ENCODE measurements at places on chromosomes 5 and 9.

DNA sequence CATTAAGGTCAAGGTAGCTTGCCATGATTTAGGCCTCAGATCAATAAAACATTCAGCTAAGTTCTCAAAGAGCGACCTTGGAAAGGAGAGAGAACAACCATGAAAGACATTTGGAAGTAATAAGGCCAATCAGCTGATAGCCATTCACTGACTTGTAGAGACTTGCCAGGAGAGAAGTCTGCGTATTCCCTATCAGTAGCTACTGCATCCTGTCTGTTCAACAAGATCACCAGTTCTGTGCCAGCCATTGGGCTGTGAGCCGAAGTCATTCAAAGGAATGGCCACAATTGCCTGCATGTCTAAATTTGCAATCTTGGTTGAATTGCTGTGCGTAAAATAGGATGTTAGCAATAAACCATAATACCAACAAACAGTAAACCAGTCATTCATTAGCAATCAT lies 219.8 kb downstream of the FBXL7 start:
- no peaks in the 10 kb centered on the region for H3K36me3 ChIP-seq
- no peak for DNase-seq
- no peak overlapping the region for H3K27ac ChIP-seq
- H3K4me1 ChIP-seq = no peaks in the 10 kb centered on the region
- no peaks in the 10 kb centered on the region for H3K27me3 ChIP-seq

- H3K36me3 ChIP-seq = no peaks in the 10 kb centered on the region
- H3K4me3 ChIP-seq = no peak overlapping the region
- H3K27me3 ChIP-seq = no peaks in the 10 kb centered on the region
- no peak for DNase-seq
- no peak overlapping the region for H3K27ac ChIP-seq
These were observed 69.4 kb downstream of the PPIC start for GRCh38 chr5:122967085-122967484.

DNA sequence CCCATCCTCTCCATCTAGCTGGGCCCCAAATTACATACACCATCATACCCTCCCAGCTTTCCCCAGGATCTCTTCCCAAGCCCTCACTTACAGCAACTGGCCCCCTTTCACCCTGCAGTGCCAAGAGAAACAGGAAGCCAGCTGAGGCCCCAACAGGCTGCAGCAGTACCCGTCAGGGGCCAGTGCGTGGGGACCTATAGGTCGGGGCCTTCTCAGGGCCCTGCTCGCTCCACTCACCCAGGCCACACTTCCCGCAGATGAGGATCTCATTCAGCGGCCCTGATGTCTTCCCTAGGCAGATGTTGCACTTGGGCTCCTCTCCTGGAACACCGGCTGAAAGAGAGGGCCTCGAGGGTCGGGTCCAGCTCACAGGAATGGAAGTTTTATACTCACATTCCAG lies 6.8 kb downstream of the PHF19 start:
- no peak for DNase-seq
- no peaks in the 10 kb centered on the region for H3K27me3 ChIP-seq
- H3K4me1 ChIP-seq = peaks cover 4% of the 10 kb centered on the region
- H3K27ac ChIP-seq = no peak overlapping the region

GRCh38 chr5:104241046-104241445 lies 678.5 kb upstream of the NUDT12 start:
- no peaks in the 10 kb centered on the region for H3K36me3 ChIP-seq
- no peaks in the 10 kb centered on the region for H3K4me1 ChIP-seq
- H3K27me3 ChIP-seq = no peaks in the 10 kb centered on the region
- DNase-seq = no peak

- no peaks in the 10 kb centered on the region for H3K36me3 ChIP-seq
- no peaks in the 10 kb centered on the region for H3K27me3 ChIP-seq
- H3K4me3 ChIP-seq = no peak overlapping the region
- no peaks in the 10 kb centered on the region for H3K4me1 ChIP-seq
- no peak overlapping the region for H3K27ac ChIP-seq
These were observed 50.7 kb upstream of the FREM1 start for GRCh38 chr9:14960881-14961280.

GRCh38 chr9:120212853-120213200 lies 367.1 kb downstream of the CDK5RAP2 start:
- no peak for DNase-seq
- H3K4me1 ChIP-seq = no peaks in the 10 kb centered on the region
- H3K27ac ChIP-seq = no peak overlapping the region

GRCh38 chr9:78972303-78972999 lies 599.3 kb upstream of the TLE4 start:
- no peaks in the 10 kb centered on the region for H3K4me1 ChIP-seq
- H3K36me3 ChIP-seq = no peaks in the 10 kb centered on the region
- DNase-seq = no peak
- no peaks in the 10 kb centered on the region for H3K27me3 ChIP-seq

DNA sequence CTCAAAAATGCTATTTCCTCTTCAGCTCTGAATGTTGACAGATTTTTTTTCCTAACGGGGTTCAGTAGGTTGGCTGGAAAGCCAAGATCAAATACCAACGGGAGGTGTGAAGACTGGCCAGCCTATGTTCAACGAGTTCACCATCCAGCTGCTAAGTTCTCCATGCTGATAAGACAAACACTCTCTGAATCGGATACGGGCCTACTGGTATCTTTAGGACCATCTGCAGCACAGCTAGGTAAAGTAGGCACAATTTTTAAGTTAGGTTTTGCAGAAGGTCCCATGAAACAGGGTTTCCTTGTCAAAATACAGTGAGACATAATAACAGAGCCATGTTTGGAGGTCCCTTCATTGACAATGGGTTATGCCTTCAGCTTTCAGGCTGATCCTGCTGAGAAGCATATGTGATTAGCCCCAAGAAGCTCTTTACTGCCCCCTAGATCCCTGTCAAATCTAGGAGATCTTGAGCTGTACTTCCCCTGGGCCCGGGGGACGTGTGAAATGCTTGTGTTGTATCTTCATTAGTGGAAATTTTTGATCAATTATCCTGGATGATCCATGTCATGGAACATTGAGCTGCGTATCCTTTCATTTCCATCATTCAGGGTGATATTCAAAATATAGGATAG lies 60.6 kb downstream of the PGM5 start:
- H3K27me3 ChIP-seq = no peaks in the 10 kb centered on the region
- H3K27ac ChIP-seq = no peak overlapping the region
- no peaks in the 10 kb centered on the region for H3K36me3 ChIP-seq
- H3K4me3 ChIP-seq = no peak overlapping the region
- no peaks in the 10 kb centered on the region for H3K4me1 ChIP-seq

DNA sequence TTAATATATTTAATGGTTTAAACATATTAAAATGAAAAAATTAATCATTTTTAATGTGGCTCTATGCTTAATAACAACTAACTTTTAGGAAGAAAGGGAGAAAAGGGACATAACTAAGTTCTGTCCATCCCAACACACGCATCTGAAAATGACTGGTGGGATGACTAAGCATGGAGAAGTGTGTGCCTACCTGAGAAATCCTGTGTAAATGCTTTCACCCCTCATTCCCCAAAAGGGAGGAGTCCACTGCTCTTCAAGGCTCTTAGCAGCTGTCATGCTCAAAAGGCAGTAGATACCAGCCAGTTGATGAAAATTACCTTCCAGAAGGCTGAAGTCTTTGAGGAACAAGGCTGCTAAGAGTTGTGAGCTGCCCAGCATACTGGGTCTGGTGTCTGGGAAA lies 130.9 kb downstream of the NFIB start:
- H3K4me1 ChIP-seq = no peaks in the 10 kb centered on the region
- H3K27me3 ChIP-seq = no peaks in the 10 kb centered on the region
- DNase-seq = no peak
- H3K36me3 ChIP-seq = no peaks in the 10 kb centered on the region
- H3K4me3 ChIP-seq = no peak overlapping the region

DNA sequence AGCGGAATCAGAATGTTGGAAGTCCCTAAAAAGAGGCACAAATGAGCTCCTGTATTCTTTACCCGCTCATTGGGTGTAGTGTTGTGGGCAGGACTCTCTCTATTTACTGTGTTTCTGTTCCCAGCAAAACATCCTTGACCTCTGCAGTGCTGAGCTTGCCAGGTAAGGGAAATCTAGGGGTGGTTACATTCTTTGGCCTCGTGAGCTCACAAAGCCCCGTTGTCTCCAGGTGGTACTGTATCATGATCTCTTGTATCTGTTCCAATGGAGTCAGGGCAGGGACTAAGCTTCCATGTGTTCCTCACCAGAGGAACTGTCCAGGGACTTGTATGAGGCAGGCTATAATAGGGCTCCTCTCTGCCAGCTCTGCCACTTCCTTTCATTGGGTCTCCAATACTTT lies 11.8 kb upstream of the IFNA14 start:
- no peaks in the 10 kb centered on the region for H3K36me3 ChIP-seq
- no peak for DNase-seq
- H3K27me3 ChIP-seq = no peaks in the 10 kb centered on the region
- H3K4me3 ChIP-seq = no peak overlapping the region
- peaks cover 7% of the 10 kb centered on the region for H3K4me1 ChIP-seq
- H3K27ac ChIP-seq = no peak overlapping the region

GRCh38 chr5:83375049-83375745 lies 96.3 kb upstream of the VCAN start:
- H3K4me1 ChIP-seq = peaks cover 4% of the 10 kb centered on the region
- H3K27ac ChIP-seq = no peak overlapping the region
- H3K27me3 ChIP-seq = no peaks in the 10 kb centered on the region
- H3K4me3 ChIP-seq = no peak overlapping the region
- no peak for DNase-seq

- DNase-seq = no peak
- H3K27ac ChIP-seq = no peak overlapping the region
- no peaks in the 10 kb centered on the region for H3K4me1 ChIP-seq
These were observed 121.7 kb upstream of the ADCY2 start for GRCh38 chr5:7274203-7274602.

DNA sequence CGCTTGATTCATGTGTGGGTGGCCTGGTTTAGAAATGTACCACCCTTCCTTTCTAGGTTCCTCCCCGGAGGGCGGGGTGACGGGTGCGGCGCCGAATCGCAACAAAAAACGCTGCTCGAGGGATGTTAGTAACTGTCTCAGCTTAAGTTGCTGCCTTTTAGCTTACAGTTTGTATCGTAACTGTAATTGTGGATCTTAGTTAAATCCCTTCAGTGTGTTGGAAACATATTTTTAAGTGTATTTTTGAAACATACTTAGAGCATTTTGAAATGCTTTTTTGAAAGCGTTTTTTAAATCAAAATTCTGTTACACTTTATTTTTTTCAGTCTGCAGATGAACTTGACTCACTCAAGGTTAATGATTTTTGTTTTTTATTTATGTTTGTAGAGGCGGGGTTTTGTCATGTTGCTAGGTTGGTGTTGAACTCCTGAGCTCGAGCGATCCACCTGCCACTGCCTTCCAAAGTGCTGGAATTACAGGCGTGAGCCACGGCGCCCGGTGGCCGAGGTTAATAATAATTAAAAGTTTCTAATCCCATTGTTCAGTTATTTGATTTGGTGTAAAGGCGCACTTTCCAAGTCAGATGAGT lies 997 bp upstream of the CHD1 start:
- H3K27me3 ChIP-seq = no peaks in the 10 kb centered on the region
- peak overlapping the region; percentile 97 for H3K27ac ChIP-seq
- H3K4me3 ChIP-seq = peak overlapping the region; percentile 96
- DNase-seq = peak; percentile 30
- H3K4me1 ChIP-seq = no peaks in the 10 kb centered on the region
- H3K36me3 ChIP-seq = peaks cover under 1% of the 10 kb centered on the region

- H3K27me3 ChIP-seq = no peaks in the 10 kb centered on the region
- DNase-seq = no peak
- H3K36me3 ChIP-seq = no peaks in the 10 kb centered on the region
These were observed 14.8 kb downstream of the TAS2R1 start for GRCh38 chr5:9615331-9615730.

GRCh38 chr9:27523141-27523540 lies 949 bp upstream of the IFNK start:
- no peaks in the 10 kb centered on the region for H3K27me3 ChIP-seq
- no peaks in the 10 kb centered on the region for H3K36me3 ChIP-seq
- H3K27ac ChIP-seq = no peak overlapping the region
- peaks cover 5% of the 10 kb centered on the region for H3K4me1 ChIP-seq
- no peak for DNase-seq

- H3K36me3 ChIP-seq = peaks cover 6% of the 10 kb centered on the region
- H3K4me3 ChIP-seq = no peak overlapping the region
- no peaks in the 10 kb centered on the region for H3K27me3 ChIP-seq
- peaks cover 15% of the 10 kb centered on the region for H3K4me1 ChIP-seq
These were observed 89.6 kb downstream of the RAPGEF1 start for GRCh38 chr9:131650254-131650653.

DNA sequence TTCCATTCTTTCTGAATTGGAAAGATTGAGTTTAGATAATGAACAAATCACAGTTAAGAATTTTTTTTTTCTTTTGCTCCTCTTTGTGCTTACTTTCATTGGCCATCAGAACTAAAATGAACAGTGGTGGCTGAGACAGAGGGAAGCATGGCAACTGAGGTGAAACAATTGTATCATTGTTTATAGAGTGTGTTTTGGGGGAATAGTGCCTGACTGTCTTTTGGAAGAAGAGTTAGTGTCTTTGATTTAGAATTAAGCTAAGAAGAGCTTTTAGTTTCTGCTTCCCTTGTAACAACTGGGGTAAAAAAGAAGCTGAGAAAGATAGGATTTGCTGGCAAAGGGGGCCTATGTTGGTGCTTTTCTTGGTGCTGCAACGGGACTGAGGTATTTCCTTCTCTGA lies 24.0 kb downstream of the HSD17B4 start:
- H3K27me3 ChIP-seq = no peaks in the 10 kb centered on the region
- H3K36me3 ChIP-seq = no peaks in the 10 kb centered on the region

DNA sequence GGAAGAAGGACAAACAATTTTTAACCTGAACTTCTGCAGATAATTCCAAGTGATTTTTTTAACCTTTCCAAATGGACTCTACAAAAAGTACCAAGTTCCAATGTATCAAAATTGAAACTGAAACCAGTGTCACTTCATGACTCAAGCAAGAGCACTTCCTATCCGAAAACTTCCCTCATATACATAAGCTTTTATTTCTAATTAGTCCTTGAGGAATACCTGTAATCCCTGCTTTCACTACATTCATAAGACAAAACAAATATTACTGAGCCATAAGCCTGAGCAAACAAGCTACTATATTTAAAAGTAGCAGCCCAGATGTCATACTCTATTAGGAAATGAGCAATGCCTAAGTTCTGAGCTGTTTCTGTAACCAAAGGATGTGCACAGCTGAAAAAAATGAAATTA lies 224.4 kb downstream of the EBF1 start:
- H3K36me3 ChIP-seq = no peaks in the 10 kb centered on the region
- H3K27ac ChIP-seq = no peak overlapping the region
- H3K27me3 ChIP-seq = no peaks in the 10 kb centered on the region
- no peak overlapping the region for H3K4me3 ChIP-seq
- no peaks in the 10 kb centered on the region for H3K4me1 ChIP-seq
